ENCODE measurements at places on chromosomes 1 and 21.

DNA sequence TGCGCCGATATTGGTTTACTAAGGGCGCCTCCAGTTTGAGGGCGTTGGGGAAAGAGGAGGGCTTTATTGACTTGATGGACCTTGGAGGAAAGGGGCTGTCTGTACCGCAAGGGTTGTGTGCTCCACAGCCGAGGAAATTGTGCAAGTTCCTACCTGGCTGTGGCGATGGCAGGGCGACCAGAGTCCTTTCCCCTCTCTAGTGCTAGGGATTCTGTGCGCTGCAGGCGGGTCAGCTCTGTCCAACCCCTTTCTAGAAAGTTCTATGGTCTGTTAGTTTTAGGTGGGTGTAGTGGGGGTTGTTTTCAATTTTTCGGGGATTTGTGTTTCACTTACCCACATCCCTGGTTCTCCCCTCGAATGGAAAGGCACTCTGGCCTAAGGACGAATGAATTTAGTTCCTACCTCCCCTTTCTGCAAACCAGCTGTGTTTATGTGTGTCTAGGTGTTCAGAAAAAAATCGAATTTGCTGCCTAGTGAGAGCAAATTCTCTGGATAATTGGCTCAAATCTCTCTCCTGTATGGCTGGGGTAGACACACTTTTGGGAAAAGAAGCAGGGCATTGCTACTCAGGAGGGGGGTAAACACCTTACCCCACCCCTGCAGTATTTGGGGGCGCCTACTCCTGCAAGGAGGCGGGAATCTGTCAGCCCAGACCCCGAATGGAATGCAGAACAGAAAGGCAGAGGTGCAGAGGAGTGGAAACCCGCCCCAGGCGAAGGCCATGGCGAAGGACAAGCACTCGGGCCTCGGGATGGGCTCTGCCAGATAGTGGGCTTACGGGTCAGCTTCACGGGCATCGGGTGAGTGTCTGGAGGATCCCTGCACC, 2.0 kb downstream of the DMBX1 start:
- DNase-seq = no peak

GRCh38 chr1:84363019-84363418, 35.3 kb upstream of the DNASE2B start:
- DNase-seq = no peak

DNA sequence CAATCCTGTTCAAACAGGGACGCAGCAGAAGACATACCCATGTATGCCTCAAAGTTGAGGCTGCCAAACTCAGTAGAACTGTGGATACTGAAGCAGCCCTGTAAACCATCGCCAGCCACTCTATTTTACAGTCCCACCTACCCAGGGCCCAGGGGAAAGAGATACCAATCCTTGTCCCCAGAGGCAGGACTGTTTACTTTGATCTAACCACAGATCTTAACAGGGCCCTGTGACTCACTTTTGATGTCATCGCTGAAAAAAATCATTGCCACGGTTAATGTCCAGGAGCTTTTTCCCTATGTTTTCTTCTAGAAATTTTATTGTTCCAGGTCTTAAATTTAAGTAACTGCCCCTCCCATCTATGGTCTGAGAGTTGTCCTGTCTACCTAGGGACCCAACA, 538.4 kb upstream of the NCAM2 start:
- no peak for DNase-seq

DNA sequence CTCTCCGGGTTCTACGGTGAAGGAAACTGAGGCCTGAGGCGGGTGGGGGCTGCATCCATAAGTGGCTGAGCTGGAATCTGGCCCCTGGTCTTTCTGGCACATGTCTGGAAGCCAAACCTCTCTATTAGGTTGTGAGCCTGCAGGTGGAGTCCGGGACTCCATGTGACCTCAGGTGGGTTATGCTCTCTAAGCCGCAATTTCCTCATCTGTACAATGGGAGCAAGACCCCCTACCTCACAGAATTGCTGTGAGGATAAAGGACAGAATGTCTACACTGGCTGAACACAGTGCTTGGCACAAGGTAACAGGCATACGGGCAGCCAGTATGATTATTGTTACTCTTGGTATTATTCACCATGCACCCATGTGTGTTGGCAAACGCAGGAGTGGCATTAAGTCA, 6.7 kb downstream of the EPHA2 start:
- DNase-seq = no peak

DNA sequence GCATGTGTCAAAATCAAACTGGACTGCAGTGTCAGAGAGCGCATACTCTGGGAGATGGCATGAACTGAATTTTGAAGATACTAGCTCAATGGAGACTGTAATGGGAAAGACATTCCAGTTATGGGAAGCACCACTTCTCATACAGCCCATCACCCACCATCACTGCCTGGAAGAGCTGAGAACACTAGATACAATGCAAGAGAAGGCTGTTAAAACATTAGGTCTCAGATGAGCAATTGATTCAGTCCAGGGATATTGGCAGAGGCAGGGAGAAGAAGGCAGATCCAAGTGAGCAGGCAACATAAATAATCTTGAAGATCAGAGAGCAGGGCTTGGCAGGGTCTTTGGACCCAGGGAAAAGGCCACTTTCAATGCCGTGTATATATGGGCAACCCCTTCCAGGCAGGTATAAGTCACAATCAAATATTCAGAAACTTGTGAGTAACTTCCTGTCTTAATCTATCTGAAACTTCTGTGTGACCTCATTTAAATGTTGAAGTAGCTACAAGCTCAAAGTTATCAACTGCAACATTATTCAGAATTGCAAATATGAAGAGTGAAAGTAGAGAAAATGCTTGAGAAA, 290.3 kb upstream of the SGIP1 start:
- DNase-seq = no peak

DNA sequence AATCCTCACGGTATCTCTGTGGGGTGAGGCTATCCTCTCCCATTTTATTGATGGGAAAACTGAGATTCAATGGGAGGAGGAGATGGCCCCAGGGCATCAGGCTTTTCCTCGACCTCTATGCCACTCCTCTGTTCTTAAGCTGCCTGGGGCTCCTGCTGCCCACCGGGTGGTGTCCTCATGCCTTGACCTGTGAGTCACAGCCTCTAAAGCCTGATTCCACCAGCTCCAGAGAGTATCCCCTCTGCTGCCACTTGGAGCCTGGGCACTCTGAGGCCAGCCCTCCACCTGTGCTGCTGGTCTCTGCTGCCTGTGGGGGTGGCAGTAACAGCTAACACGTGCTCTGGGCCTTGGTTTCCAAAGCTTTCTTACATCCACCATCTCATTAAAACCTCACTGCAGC, 241.2 kb downstream of the TRABD2B start:
- no peak for DNase-seq
